NCI-H1417 treated with DMSO at 0.1 percent for 48 hours (cell line): ENCODE measurements at places on chromosomes 5 and 9.

- no peak for DNase-seq
These were observed 1.2 kb upstream of the TJP2 start for GRCh38 chr9:69172895-69173294.

- DNase-seq = no peak
These were observed 69.6 kb downstream of the DAB2IP start for GRCh38 chr9:121721058-121721350.

DNA sequence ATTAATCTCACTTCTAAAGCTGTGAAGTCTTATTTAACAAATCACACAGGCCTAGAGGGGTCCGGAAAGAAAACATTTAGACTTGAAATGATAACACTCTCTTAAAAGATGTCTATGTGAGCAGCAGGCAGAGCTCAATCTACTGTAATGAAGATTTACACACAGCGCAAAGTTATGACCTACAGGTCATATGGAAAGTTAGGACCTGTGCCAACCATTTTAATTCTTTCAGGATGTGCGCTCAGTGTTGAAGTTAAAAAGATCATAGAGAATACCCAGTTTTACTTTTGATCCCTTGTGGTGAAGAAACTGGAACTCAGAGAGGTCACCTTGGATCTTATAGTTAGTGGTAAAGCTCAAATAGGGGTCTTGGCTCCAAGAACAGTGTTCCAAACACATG is 3.1 kb upstream of the CREBRF start:
- DNase-seq = no peak

DNA sequence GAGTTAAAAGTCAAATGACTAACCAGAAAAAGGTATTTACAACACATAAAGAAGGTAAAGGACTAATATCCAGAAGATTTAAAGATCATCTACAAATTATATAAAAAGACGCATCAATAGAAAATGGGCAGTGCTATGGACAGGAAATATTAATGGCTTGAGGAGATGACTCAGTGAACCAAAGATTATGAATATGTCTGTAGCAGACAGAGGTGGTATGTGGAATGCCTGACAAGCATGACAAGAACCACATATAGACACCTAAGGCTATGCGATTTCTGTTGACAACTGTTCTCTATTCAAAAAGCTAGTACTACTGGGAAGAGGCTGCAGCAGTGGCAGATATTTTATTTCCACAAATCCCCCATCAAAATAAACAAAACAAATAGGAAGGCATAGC is 177.0 kb upstream of the SH3GL2 start:
- DNase-seq = no peak

DNA sequence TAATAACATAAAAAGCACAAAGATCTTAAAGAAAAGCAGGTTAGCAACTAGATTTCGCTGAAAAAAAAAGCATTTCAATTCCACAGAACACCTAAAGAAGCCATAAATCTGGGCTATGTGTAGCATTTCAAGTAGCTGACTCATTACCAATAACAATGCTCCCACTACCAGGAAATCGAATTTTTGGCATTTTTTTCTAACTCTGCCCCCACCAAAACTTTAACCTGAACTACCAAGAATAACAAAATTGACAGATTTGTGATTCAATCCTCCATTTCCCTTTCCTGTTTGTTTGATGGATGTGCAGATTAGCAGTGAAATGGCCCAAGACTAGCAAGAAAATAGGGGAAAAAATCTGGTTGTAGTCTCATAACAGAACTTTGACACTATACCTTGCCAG is 180.2 kb downstream of the RASEF start:
- DNase-seq = no peak

GRCh38 chr9:76704593-76705204 is 59.5 kb upstream of the PCA3 start:
- peak; percentile 70 for DNase-seq

GRCh38 chr5:112691758-112692157 is 45.9 kb upstream of the APC start:
- DNase-seq = no peak

GRCh38 chr9:15317836-15318235 is 10.8 kb upstream of the TTC39B start:
- DNase-seq = no peak
